Neural crest cell (in vitro differentiated cells): ENCODE measurements at places on chromosomes 6 and 20. TPM values are rescaled to one million over a fixed set of nuclear protein-coding genes. Genes with fewer than 3 reads are reported as not detected.
A peak's percentile ranks its signal among the peaks of the same experiment; 100 is the strongest.

Gene ADGRF4
- total RNA-seq: not detected in 2 replicates

GRCh38 chr6:157187182-157188083 is 135.9 kb downstream of the TMEM242 start:
- no peak for DNase-seq

DNA sequence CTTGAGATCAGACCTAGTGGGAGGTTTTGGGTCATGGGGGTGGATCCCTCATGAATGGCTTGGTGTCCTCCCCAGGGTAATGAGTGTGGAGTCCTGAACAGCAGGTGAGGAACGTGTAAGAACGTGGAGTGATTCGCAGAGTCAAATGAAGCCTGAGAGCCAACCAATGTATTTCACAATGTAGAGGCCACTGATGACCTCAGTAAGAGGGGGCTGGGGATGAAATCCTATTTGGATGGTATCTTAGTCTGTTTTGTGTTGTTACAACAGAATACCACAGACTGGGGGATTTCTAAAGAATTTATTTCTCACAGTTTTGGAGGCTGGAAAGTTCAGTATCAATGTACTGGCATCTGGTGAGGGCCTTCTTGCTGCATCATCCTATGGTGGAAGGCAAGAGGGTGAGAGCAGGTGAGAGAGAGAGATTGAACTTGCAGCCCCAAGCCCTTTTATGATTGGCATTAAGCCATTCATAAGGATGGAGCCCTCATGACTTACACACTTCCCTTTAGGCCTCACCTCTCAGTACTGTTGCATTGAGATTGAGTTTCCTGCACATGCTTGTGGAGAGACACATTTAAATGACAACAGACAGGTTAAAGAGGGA is 47.3 kb upstream of the HIVEP1 start:
- DNase-seq: no peak

GRCh38 chr20:3222635-3223600 is 13.6 kb downstream of the ITPA start:
- no peak for DNase-seq

DNA sequence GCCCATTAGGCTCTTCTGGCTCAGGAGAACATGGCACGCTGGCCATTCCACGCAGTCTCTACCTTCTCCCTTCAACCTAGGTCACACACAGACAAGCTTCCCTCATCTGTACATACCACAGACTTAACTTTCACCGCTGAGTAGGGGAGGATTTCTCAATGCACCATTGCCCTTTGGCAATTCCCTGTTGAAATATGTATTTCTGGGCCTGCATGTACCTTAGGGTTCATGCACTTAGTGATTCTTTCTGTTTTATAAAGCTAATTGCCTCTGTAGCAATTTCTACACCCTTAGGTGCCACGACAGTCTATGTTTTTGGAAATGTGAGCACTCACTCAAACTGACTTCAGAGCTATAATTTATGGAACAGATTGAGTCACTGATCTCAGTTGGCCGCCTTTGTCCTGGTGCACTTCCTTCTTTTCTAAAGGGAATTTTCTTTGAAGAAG is 253.8 kb upstream of the PRDM1 start:
- no peak for DNase-seq

DNA sequence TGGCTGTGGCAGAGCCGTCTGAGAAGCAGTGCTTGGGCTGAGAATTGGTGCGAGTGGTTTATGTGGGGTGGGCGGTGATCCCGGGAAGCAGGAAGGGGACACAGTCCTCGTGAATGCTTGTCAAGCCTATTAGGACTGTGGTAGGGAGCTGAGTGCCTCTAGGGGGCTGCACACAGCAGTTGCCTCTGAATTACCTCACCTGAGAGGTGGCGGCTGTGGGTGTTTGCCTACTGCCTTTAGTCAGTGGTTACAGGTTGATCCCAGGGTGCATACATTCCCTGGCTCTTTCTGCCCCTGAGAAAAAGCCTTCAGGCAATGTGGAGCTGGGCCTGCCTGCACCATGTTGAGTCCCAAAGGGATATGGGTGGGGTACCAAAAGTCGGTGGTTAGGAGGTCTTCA is 5.2 kb downstream of the AP5S1 start:
- DNase-seq: no peak

DNA sequence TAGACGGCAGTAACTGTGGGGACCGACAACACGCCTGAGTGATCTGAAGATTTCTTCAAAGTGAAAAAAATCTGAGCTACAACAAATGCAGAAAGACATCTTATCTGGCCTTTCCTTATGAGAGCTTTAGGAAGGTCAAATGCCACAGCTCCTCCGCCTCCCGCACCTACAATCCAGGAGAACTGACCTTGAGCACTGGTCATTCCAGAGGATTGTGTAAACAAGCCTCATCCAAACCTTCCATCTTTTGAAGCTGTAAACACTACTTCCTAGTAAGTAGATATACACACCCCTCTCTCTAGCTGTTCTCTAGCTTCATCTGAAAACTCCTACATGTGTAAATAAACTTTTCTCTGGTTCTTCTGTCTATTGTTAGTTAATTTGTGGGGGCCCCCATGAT is 76.9 kb downstream of the CD24 start:
- DNase-seq: no peak

GRCh38 chr20:34557936-34558319 is 590 bp upstream of the MAP1LC3A start:
- no peak for DNase-seq

Gene PARD6B
- 9.5 and 9.8 TPM in 2 replicates for total RNA-seq

Gene OLIG3
- 0.14 and 0.63 TPM in 2 replicates for total RNA-seq

Gene SYCP2
- total RNA-seq: 1.9 and 2.3 TPM in 2 replicates

GRCh38 chr6:39193201-39193791 is 36.0 kb downstream of the KCNK5 start:
- peak; percentile 77 for DNase-seq
